ENCODE measurements at places on chromosomes 5 and 9.

- no peak for DNase-seq
Measured at GRCh38 chr9:5931657-5932056, 41.0 kb downstream of the MLANA start.

DNA sequence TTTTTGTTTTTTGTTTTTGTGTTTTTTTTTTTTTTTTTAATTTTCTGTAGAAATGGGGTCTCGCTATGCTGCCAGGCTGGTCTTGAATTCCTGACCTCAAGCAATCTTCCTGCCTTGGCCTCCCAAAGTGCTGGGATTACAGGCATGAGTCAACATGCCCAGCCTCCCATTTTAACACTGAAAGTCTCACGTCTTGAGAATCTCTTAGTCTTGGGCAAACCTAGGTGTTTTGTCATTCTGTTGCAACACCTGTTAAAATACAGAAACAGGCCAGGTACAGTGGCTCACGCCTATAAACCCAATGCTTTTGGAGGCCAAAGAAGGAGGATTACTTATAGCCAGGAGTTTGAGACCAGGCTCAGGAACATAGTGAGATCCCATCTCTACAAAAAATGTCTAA is 599.0 kb downstream of the TLR4 start:
- DNase-seq: no peak

- no peak for DNase-seq
Measured at GRCh38 chr9:109289186-109289585, 31.7 kb downstream of the EPB41L4B start.

DNA sequence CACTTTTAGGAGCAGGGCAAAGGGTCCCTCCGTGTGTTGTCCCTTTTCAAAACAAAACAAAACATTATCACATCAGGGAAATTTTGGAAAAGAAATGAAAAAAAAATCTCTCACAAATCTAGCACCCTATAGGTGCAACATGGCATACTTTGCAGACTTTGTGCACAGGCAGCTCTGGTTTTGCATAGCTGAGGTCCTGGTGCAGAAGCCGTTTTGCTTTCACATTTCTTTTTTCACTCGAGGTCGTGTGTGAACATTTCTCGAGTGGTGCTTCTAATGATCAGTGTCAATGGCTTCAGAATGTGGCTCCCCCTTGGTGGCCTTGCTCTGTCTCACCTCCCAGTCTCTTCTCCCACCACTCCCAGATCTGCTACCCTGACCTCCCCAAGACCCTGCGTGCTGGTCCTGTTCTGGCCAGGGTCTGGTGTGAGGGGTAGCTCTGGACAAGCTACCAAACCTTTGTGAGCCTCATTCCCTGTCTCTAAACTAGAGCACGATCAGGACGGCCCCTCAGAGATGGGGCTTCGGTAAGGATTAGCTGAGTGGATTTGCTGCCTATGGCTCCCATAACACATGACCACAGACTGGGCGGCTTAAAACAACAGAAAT is 258.0 kb downstream of the NSG2 start:
- DNase-seq: no peak

DNA sequence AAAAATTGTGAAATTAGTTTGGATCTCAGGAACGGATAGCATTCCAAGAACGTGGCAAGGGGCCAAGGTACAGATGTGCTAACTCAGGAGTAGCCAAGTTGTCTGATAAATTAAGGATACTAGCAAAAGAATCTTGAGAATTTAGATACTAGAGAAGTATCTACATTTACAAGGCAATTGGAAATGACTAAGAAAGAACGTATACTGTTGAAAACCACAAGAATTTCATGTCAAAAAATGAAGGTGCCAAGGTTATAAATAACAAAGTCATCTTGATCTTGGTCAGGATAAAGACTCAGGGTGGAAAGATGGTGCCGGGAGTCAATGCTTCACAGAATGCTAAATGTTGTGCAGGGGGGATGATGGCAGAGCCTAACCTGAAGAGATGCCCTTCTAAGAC is 19.2 kb downstream of the CAPSL start:
- DNase-seq: peak; percentile 12
